ENCODE measurements at places on chromosomes 13 and 19.

- DNase-seq, result no peak
Observed at GRCh38 chr13:42119875-42120274, 71.4 kb downstream of the DGKH start.

- DNase-seq, result no peak
Observed at GRCh38 chr13:106036870-106037269, 498.6 kb downstream of the EFNB2 start.

- no peak for DNase-seq
Observed at GRCh38 chr13:79802389-79803085, 321.6 kb downstream of the NDFIP2 start.

- DNase-seq, result no peak
Observed at GRCh38 chr19:16066611-16067104, 9.6 kb upstream of the TPM4 start.

DNA sequence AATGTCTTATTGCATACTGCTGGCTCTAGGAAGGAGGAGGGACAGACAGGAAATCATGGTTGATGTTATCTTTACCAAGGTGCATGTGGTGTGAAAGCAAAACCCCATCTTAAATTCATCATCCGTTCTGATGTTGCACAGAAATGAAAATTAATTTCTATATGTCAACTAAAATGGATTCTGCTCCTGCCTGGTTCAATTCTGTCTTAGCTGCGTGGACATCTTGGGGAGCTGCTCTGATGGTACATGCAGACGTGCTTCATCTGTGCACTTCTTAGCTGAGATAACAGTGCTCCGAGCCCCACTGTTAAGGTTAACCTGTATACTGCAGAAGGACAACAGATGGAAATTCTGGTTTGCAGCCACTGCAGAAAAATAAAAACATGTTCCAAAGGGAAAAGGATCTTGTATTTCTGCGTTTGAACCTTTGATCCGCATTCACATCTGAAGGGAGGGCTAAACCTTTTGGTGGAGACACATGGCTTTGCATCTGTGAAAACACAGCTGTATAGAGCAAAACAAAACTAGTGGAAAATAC is 155.6 kb downstream of the TM9SF2 start:
- no peak for DNase-seq

DNA sequence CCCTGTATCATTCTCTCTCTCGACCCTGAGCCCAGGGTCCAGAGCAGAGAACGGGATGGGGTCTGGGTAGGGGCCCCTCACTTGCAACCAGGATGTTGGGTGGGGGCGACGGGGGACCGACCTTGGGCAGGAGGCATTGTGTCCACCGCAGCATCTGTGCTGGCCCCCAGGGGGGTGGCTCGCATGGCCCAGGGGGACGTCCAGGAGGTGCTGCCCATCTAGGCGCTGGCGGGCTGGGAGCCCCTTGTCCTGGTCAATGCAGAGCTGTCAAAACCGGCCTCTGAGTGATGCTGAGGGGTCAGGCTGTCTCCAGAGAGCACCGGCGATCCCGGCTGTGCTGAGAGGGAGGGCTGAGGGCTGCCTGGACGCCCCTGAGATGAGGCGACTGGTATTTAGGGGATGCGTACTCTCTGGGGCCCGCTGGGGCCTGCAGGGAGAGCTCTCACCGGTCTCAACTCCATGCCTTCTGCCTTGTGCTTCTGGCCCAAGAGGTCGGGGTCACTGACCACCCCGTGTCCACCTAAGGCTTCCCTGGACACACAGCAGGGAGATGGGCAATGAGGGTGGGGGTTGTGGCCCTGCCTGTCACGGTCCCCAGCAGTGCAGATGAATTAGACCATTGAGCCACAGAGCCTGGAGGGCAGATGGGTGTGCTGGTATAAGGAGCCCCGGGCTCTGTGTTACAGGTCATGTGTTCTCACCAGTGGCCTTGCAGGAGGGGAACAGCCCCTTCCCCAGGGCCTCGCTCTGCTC is 8.6 kb downstream of the RPS9 start:
- DNase-seq, result peak; percentile 82

DNA sequence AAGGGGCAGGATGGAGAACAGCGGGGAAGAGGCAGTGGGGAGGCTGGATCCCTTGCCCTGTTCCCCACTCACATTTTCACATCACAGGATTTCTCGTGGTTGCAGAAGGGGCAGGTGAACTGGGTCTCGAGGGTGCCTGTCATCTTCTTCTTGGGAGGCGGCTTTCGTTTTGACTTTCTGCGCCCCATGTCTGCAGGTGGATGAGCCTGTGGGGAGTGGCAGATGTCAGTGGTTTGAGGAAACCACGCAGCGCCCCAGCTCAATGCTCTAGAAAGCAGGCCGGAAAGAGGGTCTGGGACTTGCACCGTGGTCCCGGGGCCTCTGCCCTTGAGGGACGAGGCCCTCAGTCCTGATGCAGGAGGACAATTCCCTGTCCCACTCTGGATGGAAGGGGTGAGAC is 4.9 kb downstream of the ELOF1 start:
- no peak for DNase-seq

- no peak for DNase-seq
Observed at GRCh38 chr13:104385404-104385803, 1319.2 kb upstream of the SLC10A2 start.

- no peak for DNase-seq
Observed at GRCh38 chr13:40515702-40516101, 150.7 kb downstream of the FOXO1 start.

Measured in posterior vena cava (tissue), 2 donors.